ENCODE measurements at places on chromosomes 2 and 18.
A peak's percentile ranks its signal among the peaks of the same experiment; 100 is the strongest.

GRCh38 chr2:101327863-101328394 lies 19.4 kb upstream of the RNF149 start:
- DNase-seq = no peak

DNA sequence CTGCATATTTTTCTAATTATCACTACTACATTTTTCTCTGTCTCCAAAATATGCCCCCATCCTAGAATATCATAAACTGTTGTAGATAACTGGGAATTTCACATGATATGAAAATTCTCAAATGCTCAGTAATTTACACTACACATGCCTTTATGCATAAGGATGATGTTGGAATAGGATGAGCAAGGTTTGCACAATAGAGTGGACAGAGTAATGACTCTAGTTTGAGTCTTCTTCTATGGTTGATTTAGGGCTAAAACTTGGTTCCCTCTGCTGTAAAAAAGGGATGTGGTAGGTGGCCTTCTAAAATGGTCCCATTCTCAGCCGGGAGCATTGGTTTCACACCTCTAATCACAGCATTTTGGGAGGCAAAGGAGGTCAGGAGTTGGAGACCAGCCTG lies 129.9 kb downstream of the BCL11A start:
- peak; percentile 11 for DNase-seq

DNA sequence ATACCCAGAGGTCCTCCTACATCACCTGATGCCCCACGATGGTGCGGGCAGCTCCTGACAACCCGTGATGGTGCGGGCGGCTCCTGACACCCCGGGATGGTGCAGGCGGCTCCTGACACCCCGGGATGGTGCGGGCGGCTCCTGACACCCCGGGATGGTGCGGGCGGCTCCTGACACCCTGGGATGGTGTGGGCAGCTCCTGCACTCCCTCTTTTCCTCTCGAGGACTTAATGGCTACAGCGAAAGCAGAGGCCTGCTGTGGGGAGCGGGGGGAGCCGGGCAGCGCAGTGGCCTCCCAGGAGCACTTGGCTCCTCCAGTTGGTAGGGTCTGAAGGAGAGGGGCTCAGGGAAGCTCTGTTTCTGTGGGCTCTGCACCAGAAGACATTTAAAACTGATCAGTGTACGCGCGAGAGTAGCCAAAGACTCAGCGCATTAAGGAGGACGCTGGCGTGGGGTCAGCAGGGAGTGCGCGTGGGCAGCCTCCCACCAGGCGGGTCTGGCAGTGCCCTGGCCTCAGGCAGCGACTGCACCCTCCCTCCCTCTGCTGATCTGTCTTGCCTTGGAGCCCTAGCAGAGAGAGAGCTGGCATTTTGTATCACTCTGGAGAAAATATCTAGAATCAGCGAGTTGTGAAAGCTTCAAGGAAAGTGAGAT lies 464.5 kb upstream of the MYT1L start:
- DNase-seq = no peak

DNA sequence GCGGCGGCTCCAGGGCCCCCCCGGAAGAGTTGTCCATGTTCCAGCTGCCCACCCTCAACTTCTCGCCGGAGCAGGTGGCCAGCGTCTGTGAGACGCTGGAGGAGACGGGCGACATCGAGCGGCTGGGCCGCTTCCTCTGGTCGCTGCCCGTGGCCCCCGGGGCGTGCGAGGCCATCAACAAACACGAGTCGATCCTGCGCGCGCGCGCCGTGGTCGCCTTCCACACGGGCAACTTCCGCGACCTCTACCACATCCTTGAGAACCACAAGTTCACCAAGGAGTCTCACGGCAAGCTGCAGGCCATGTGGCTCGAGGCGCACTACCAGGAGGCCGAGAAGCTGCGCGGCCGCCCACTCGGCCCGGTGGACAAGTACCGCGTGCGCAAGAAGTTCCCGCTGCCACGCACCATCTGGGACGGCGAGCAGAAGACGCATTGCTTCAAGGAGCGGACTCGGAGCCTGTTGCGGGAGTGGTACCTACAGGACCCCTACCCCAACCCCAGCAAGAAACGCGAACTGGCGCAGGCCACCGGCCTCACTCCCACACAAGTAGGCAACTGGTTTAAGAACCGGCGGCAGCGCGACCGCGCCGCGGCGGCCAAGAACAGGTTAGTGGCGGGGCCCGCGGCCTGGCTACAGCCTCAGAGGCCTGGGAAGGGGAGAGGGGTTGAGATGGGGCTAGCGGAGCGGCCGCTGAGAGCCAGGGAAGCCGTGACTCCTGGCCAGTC lies 965 bp downstream of the SIX3 start:
- no peak for DNase-seq

- no peak for DNase-seq
Observed at GRCh38 chr18:22485808-22486244, 68.1 kb upstream of the CTAGE1 start.

DNA sequence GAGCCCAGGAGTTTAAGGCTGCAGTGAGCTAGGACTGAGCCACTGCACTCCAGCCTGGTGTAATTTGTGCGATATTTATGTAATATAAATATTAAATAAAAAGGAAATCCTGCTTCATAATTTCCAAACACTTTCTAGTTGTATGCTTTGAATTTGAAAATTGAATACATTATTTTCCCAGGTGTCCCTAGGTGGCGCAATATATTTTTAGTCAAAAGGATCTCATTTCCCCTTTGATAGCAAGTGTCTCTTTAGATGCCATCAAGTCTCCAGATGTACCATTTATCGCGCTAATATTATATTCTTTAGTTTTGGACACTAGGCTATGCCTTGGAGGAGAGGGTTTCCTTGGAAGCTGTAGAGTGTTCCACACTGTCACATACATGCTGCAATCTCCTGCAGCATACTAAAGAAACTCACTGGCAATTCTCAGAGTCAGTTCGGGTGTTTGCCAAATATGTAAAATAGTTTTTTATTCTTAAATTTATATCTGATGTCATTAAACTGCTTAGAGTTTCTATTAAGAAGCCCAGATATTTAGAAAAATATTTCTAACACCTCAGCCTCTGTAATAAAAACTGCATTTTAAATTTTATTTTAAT lies 5.6 kb upstream of the WDR7 start:
- DNase-seq = no peak

DNA sequence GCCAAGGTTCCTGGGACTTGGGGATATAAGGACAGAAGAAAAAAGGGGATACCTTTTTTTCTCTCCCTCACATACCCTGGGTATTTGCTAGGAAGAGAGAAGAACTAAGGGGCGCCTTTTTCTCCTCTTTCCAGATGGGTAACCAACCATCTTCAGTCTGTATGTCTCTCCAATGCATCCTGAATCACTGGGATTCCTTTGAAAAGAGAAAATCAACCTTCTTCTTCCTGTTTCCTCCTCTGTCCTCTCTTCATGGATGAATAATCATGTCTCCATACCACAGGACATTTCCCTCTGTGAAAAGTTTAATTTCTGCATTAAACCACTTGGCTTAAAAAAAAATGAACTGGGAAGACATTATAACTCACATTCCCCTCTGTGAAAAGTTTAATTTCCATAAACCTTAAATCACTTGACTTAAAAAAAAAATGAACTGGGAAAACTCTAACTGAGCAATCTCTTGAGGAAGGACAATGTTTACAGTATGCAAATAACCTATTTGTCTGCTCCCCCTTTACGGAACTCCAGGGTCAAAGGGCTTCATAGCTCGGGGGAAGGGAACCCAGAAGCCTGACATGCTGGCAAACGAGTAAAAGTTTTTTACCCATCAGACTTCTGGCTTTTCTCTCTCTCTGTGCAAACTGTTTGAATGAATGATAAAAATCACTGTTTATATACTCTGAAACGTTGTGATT lies 56.7 kb upstream of the FAM98A start:
- DNase-seq = no peak

DNA sequence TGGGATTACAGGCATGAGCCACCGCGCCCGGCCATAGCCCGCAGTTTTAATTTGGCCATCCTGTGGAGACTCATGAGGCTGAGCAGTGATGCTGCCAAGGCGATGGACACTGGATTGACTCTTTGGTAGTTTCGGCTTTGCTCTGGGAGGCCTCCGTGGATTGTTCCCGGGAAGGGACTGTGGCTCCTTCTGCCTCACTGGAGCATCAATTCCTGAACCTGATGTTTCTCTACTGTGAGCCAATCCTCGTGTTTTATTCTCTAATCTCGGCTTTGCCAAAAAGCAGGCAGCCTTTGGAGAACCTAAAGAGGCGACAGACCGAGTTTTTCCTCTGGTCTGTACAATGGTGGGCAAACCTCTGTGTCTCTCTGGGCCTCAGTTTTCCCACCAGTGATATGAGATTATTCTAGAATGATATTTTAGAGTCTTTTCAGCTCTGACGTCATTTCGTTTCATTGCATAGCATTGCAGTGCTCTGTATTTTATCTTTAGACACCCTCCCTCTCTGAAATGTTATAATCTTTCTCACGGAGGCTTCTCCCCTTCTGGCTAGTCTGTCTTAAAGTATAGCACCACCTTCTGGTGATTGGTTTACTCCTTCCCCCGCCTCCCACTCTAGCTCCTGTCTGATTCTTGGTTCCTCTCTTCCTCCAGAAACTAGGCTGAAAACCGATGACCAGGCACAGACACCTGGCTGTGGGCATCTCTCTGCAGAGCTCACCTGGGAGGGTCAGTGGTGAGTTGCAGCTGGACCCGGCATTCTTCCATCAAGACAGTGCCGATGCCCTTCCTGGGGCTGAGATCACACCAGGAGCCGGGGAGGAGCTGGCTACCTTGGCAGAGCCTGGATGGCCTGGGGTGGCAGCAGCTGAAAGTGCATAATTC lies 341.3 kb downstream of the MYCN start:
- DNase-seq = peak; percentile 44

DNA sequence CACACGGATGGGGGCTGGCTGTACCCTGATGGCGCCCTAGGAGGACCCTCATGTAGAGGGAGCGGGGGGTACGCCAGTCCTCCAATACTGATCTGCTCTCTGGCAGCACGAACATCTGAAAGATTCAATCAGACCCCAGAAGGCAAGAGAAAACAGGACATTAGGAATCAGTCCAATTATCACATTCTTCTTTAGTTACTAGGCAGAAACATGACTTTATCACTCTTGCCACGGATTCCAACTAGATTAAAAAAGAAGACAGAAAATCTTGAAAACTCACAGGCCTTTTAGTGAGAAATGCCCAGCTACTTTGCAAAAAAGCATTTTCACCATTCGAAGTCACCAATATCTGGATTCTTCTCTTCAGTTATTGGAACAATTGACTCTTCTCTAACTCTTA lies 68.4 kb downstream of the ID2 start:
- no peak for DNase-seq

DNA sequence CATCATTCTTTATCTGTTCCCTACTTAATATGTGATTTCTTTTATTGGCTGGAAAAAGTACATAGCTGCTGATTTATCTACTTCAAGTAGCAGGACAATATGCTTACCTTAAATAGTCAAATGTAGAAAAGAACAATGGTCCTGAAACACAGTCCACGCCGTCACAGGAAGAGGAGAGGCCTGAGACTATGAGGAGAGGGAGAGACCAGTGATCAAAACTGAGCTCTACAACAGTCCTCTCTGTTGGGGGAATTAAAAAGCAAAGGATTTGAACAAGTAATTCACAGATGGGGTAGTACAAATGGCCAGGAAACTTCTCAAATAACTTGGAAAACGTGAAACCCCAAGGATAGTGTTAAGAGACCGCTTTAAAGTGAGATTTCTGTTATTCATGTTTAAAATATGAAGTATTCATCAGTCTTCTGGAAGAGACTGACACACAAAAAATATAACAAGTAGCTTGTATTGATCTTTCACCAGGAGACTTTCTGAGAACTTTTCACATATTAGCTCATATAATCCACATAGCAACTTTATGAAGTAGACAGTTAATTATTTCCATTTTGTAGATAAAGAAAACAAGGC lies 20.2 kb downstream of the SCYGR8 start:
- DNase-seq = no peak

DNA sequence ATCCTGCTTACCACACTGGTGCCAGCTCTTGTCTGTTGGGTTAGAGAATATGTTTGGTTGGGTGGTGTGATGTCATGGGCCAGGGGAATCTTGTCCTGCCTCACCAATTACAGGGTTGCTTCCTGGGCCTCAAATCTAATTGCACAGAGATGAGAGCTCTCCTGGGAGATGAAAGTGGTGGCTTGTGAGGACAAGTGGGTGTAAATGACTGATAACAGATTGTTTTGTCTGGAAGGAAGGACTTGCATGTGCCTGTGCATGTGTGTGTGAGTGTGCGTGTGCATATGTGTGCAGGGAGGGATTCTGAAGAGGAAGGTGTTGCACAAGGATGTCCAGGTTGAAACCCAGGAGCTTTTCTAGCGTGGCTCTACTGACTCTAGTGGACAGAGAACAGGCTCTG lies 271.9 kb downstream of the LOXHD1 start:
- no peak for DNase-seq

DNA sequence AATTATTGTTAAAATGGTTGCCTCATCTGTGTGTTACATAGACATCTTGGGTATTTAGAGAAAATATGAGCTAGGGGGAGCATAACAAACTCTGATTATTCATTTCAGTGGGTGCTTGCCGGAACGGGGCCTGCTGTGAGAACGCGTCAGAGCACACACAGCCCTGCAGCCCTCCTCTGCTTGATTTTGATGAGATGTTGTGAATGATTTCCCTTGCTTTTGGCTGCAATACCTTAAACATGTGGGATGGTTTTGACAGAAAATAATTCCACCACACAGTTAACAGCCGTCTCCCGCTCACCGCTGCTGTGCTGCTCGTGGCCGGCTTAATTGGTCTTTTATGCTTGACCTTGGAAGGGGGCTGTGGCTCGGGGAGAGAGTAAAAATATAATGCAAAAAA lies 49.9 kb upstream of the TXNDC2 start:
- DNase-seq = no peak

DNA sequence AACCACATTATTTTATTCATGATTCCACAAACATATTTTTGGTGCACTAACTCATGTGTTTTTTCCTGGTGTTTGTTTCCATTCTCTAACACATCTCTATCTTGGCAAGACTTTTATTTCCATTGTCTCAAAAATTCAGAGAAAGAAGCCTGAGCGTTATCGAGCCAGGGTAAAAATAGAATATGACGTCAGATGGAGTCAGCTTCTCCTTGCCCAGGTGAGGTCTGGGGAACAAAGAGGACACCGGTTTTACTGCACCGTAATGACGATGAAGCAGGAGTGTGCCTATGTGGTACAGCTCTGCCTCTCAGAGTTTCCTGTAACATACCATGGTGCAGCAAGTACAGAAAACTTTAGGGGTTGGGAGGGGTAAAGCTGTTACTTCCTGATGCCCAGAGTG lies 661.6 kb downstream of the PLCL1 start:
- no peak for DNase-seq

DNA sequence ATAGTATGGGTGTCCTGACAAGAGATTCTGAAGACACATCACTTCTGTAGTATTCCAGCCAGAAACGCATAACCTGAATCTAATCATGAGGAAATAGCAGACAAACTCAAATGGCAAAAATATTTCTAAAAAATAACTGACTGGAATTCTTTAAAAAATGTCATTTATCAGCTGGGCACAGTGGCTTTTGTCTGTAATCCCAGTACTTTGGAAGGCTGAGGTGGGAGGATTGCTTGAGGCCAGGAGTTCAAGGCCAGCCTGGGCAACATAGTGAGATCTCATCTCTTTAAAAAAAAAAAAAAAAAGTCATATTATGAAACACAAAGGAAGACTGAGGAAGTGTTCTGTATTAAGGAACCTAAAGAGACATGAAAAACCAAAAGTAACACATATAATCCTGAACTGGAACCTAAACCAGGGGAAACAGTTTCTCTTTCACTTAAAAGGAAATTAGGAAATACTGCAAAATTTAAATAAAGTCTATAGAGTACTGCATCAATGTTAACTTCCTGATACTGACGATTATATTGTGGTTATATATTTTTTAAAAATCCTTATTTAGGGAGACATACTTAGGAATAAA lies 29.9 kb downstream of the SESTD1 start:
- DNase-seq = peak; percentile 37
